ENCODE measurements at places on chromosomes 12 and 14.

DNA sequence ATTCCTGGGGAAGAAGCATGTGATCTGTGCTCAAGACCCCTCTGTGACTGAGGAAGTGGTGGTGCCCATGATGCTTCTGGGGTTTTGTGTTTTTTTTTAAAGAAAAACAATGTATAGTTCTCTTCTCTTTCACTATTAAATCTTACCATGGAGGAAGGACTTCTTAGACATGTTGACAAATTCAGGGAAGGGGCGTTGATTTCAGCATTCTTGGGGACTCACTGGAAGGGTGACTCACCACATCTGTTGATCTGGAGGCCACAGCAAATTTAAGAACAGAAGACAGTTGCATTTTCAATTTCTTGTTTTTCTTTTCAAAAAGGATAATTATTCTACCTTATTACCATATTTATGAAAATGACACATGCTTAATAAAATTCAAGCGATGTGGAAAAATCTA is 152.9 kb upstream of the RTL1 start:
- DNase-seq, result no peak

DNA sequence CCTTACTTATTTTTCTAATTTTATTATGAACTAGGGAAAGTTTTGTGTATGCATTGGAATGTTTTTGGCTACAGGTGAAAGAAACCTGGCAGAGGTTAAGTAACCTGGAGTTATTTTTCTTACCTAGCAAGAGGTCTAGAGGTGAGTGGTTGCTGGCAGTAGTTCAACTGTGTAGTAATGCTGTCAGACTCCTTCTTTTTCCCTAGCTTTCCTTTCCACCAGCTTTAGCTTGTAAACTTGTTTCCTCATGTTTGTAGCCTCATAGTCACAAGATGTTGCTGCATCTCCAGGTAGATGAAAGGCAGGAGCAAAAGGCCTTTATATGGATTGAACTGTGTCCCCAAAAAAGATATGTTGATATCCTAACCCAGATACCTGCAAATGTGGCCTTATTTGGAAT is 105.1 kb upstream of the AMIGO2 start:
- no peak for DNase-seq

DNA sequence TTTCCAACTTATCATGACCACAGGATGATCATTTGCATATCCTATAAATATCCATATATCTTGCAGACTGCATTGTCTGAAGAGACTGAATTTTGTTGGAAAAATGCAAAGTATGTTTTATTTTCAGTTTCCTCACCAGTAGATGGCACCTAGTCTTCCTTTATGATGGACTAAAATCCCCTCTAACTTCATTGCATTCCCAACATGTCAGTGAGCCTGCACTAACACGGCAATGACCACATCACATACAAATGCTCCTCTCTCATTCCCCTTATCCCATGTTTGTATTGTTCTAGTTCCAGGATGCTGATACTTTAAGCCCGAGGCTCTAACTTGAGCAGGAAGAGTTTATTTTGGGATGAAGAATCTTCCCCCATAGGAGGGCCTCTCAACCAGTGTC is 24.7 kb upstream of the MYBPC1 start:
- DNase-seq, result peak; percentile 38

DNA sequence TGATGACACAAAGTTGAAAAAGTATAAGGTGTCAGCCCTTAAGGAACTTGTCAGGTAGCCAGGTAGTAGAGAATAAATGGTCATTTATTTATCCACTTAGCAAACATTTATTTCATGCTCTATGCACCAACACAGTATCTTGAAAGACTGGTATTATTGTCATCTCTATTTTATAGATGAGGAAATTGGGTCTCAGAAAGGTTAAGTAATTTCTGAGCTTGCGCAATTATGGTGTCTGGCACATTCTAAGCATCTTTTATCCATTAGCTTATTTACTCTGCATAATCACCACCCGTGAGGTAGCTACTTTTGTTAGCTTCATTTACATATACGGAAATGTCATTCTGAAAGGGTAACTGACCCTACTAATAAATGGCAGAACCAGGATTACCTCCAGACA is 2.5 kb upstream of the UTP20 start:
- no peak for DNase-seq
